Small intestine (tissue), 16 donors: ENCODE measurements at places on chromosomes 11 and 22. TPM values are rescaled to one million over a fixed set of nuclear protein-coding genes. Genes with fewer than 3 reads are reported as not detected.

DNA sequence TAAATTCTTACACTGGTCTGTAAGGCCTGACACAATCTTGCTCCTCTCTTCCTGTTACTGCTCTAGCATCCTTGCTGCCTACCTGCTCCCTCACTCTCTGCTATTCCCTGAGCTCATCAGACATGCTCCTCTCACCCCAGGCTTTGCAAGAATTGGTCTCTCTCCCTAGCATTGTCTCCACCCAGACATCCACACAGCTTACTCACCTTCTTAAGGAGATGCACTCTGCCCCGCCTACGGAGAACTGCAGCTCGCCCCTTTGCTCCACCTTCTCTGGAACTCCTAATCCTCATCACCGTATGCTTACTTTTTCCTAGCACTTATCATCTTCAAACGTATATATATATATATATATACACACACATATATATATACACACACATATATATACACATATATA is 23.3 kb upstream of the TMPRSS5 start:
- DNase-seq, result no peak

- DNase-seq, result no peak
These were observed 721.4 kb downstream of the BRD1 start for GRCh38 chr22:49106096-49106841.

- no peak for DNase-seq
These were observed 35.3 kb upstream of the FCHSD2 start for GRCh38 chr11:73177380-73177777.

- DNase-seq, result no peak
These were observed 15.4 kb upstream of the IFITM3 start for GRCh38 chr11:335779-336658.

The SLN gene
- polyA plus RNA-seq, result 0.15 TPM
